HEK293T (cell line): ENCODE measurements at places on chromosomes 5 and 9.

- DNase-seq, result no peak
These were observed 3.4 kb upstream of the SH3GLB2 start for GRCh38 chr9:129031514-129031913.

GRCh38 chr9:93276973-93277372, 93.0 kb downstream of the WNK2 start:
- DNase-seq, result no peak

DNA sequence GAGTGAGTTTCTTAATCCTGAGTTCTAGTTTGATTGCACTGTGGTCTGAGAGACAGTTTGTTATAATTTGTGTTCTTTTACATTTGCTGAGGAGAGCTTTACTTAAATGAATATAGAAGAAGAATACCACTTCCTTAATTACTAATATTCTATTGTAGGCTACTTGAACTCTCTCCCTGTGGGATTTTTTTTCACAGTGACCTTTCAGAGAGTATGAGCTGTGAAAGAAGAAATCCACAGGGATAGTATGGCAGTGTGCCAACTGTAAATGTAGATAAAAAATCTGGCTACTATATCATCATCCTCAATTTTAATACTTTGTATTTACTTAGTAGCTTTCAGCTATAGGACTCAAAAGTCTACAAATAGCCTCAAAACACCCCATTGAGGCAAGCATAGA, 67.3 kb downstream of the COMMD10 start:
- no peak for DNase-seq

DNA sequence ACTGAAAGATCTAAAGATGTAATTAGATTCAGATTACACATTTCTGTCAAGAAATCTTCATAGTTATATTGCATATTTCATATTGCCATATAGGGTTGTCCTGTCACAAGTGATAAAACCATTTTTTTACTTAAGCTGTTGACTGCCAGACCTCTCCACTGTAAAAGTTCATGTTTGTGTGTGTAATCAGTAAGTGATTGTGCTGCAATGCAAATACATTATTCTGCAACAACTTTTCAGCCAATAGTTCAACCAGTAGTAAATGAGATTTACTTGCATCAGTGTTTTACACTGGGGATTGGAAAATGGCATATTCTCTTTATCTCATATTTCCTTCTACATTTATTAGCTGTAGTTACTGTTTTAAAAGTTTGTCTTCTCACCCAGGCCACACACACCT, 603.9 kb upstream of the RORB start:
- DNase-seq, result no peak

DNA sequence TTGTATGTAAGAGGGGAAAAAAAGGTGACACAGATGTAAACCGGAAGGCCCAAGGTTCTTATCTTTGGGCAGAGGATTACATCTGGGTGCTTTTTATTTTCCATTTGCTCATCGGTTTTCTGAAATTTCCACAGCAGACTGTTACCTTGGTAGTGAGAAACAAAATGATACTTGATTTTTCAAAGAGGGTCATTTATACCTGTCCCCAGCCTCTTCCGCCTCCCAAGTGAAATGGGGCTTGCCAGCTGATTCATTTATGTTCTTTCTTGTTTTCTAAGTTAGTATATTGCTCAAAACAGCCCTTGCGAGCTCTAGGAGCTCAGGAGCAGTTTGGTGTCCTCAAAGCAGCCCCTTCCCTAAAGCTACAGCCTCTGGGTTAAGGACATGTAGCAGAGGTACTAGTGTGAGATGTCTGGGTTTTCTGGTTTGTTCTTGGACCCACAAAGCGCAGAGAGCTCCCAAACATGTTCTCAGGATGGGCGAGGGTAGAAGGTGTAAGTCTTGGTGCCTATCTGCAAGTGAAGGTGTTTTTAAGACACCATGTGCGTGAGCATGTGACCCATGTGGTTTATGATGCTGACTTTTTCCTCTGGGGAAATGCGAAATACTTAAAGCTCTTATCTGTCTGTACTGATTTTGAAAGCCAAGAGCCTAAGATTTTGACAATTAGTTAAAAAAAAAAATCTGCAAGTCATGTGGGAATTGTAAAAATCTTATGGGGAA, 38.3 kb downstream of the DAPK1 start:
- no peak for DNase-seq

- no peak for DNase-seq
These were observed 156.6 kb upstream of the PHYKPL start for GRCh38 chr5:178389026-178389729.

DNA sequence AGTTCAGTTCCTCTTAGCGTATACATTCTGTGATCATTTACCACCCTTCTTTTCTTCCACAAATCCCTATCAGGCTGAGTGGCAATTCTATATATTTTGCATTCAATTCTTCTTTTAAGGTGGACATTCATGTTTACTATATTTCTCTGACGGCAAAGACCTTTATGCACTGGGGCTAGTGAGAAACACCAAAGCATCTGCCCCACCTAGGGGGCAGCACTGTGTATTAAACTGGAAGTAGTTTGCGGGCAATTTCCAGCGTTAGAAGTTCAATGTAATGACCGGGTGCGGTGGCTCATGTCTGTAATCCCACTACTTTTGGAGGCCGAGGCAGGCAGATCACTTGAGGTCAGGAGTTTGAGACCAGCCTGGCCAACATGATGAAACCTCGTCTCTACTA, 27.9 kb upstream of the FBXL7 start:
- DNase-seq, result no peak
